Panc1 (cell line): ENCODE measurements at places on chromosomes 16 and 17. TPM values are rescaled to one million over a fixed set of nuclear protein-coding genes. Genes with fewer than 3 reads are reported as not detected.

DNA sequence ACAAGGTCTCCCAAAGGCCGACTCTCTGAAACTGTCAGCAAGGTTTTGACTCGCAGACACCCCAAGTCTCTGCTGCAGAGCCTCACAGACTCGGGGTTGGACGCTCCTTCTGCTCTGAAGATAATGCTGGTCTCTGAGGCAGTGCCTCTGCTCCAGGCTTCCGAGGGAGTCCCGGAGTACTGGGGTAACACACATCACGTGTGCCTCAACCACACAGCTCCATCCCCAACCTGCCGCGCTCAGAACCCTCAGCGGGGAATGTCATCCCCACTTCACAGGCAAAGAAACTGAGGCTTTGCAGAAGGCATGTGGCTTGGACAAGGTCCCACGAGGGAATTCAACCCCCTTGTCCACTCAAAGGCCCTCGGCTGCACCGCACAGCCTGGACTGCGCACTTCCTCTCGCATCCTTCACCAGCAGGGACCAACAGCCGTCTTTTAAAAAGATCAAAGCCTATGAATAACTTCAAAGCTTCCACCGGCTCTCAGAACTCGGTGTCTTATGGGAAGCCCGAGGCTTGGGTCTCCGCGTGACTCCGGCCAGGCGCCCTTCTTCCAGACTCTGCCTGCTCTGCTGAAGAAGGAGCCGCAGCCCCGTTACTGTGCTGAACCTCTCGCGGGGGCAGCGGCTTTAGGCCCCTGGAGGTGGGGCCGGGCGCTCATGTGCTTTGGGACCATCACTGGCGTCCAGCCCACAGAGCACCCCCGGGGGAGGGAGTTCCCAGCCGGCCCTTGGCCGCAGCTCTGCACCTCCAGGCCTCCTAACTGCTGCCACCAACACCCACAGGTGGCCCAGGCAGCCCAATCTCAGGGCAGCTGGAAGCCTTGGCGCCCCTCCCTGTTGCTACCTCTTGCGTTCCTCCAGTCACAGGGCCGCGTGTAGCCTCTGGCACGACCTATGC is 2.2 kb downstream of the TMEM204 start:
- no peak for DNase-seq

GRCh38 chr17:33509331-33509730 is 216.2 kb upstream of the ASIC2 start:
- DNase-seq, result no peak

DNA sequence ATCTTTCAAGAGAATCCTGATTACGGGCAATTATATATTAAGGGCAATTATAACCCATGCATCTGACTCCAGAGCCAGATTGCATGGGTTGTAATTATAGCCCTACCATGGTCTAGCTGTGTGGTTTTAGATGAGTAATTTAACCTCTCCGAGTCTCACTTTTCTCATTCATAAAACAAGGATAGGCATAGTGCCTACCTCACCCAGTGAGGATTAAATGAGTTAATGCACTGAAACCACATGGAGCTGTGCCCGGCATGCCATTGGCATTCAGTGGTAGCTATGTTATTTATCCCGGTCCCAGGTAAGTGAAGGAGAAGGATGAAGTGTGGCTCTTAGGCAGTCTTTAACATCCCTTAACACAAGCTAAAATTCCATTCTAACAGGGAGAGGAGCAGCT is 6.3 kb downstream of the SNX20 start:
- no peak for DNase-seq

Gene NXN
- 126 TPM for total RNA-seq

Gene SULT1A4
- 1.2 TPM for total RNA-seq

Gene SOCS3
- total RNA-seq, result 53.1 TPM

DNA sequence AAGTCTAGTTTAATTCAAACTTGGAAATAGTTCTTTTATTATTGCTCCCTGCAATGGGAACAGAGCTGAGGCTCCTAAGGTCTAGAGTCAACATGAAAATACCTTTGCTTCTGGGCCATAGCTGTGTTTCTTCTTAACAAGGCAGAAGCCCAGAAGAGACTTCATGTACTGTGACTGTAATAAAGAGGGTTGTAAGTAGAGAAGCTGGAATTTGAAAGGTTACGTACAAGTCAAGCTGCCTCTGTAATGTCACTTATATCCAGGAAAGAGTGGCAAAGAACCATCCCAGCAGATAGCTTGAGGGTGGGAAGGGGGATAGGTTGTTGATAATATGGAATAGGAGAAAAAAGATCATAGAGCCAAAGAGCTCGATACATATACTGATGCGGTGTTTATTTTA is 248.6 kb downstream of the WWOX start:
- no peak for DNase-seq

Gene CCL17
- total RNA-seq, result not detected

DNA sequence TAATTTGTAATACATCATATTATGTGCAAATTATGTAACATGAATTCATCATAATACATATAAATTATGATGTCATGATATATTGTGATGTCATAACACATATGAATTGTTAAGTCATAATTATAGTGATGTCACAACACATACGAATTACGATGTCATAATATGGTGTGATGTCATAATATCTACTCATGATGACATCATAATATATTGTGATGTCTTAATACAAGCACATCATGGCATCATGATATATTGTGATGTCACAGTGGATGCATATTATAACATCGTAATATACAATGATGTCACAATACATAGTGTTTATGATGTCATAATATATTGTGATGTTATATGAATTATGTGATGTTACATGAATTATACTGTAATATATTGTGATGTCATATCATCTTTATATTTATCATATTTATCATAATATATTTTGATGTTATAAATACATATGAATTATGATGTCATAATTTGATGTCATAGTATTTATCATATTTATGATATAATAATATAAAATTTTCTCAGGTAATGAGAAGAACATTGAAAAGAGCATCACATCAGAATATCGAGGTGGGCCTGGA is 1793.0 kb downstream of the TP53TG3F start:
- DNase-seq, result no peak

Gene ACSM3
- 0.44 TPM for total RNA-seq

DNA sequence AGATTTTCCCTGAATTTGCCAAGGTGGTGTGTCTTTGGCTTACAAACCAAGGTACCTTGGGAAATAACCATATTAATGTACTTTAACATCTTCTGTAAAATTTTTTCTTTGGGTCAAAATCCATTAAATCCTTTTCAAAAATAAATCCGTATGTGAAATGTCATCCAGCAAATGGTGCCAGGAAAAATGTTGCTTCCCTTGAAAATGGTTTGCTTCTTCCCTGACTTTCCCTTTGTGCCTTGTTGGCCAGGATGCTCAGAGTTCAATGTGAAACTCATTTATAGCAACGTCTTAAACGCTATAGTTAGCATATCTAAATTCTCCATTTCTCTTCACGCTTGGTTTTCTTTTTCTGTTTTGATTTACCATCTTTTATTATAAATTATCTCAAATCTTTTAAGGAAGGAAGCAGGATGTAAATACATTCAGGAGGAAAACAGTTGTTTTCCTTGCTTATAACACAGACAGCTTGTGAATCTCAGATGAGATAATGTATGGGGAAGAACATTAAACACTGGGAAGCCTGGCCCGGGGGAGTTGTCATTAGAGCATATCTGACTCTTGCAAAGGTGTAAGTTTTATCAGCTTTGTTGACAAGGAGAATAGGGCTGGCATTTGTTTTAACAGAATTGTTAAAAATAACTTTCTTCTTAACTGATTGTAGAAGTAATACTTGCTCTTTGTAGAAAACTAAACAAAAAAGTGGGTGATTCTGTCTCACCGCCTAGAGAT is 42.1 kb downstream of the GPRC5B start:
- DNase-seq, result no peak

GRCh38 chr17:15231851-15232516 is 33.1 kb downstream of the PMP22 start:
- DNase-seq, result no peak

- DNase-seq, result no peak
These were observed 648 bp upstream of the ERCC4 start for GRCh38 chr16:13919330-13919682.

Gene FOXO3B
- total RNA-seq, result 4.2 TPM

Gene RNF157
- total RNA-seq, result 4.0 TPM

Gene MT1F
- 2.1 TPM for total RNA-seq
